Parietal lobe (tissue), 2 donors: ENCODE measurements at places on chromosomes 13 and 19. TPM values are rescaled to one million over a fixed set of nuclear protein-coding genes. Genes with fewer than 3 reads are reported as not detected.

The ZNF528 gene
- 138 TPM for total RNA-seq

The EID2 gene
- total RNA-seq = 16.9 TPM

The TICAM1 gene
- 0.63 TPM for total RNA-seq

The LIM2 gene
- not detected for total RNA-seq

The SLITRK1 gene
- total RNA-seq = 34.1 TPM

The GADD45GIP1 gene
- total RNA-seq = 15.3 TPM

The CBY2 gene
- not detected for total RNA-seq
